ENCODE measurements at places on chromosomes 12 and 14. TPM values are rescaled to one million over a fixed set of nuclear protein-coding genes. Genes with fewer than 3 reads are reported as not detected.

DNA sequence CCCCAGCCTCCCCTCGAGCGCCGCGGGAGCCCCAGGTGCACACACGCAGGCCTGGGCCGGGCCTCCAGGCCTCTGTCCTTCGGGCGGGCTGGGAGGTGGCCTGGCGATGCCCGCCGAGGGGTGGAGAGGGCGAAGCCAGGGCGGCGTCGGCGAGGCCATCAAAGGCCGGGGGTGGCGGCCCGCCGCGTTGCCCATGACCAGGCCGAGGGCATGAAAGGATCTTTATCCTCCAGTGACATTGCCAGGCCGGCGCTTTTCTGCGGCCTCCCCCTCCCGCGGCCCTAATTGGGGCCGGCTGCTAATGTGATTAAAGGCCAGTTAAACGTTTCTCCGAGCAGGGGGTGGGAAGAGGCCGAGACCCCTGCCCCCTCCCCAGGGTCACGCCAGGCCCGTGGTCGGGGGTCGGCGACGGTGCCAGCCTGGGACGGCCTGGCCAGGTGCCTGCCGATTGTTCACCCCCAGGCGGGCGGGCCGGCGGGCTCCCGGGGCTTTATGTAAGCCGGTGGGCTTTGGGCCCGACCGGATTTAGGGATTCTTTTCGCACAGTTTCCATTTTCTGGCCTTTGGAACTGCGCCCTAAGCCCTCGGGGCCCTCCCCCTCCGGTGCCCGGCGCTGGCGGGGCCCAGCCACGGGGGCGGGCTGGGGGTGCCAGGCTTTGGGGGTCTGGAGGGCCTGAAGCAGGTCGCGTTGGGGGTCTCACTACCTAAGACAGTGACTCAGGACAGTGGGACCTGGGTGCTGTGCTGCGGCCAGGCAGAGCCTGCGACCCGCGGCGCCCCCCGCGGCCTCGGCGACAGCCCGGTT, 103.2 kb upstream of the DIO3 start:
- no peak for DNase-seq

DNA sequence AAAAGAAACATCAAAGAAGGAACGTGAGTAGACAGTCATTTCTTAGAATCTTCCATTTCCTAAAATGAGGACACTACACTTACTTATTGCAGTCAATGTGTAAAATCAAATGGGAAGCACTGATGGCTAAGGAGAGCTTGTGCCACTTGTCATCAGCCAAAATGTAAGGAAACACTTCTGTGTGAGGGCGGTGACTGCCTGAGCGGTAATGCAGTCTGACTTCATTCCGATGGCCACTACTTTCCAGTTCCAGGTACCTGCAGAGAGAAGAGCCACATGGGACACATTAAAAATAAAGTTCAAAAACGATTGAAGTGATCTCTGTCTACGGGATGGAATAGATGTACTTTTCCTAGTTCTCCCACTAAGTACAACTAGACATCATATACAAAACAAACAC, 96.3 kb downstream of the NELL2 start:
- DNase-seq: no peak

The EFCAB11 gene
- 13.1 TPM for total RNA-seq

The PGF gene
- total RNA-seq: 18.1 TPM

The GALNT9 gene
- 0.18 TPM for total RNA-seq

GRCh38 chr14:27371209-27371608, 773.4 kb upstream of the NOVA1 start:
- no peak for DNase-seq

GRCh38 chr14:101561897-101562490, 699 bp downstream of the DIO3 start:
- no peak for DNase-seq

GRCh38 chr14:71460091-71460490, 472.1 kb upstream of the RGS6 start:
- DNase-seq: no peak

- no peak for DNase-seq
Observed at GRCh38 chr12:29733060-29733459, 50.7 kb downstream of the TMTC1 start.

GRCh38 chr14:92760524-92760805, 12.0 kb upstream of the LGMN start:
- no peak for DNase-seq

DNA sequence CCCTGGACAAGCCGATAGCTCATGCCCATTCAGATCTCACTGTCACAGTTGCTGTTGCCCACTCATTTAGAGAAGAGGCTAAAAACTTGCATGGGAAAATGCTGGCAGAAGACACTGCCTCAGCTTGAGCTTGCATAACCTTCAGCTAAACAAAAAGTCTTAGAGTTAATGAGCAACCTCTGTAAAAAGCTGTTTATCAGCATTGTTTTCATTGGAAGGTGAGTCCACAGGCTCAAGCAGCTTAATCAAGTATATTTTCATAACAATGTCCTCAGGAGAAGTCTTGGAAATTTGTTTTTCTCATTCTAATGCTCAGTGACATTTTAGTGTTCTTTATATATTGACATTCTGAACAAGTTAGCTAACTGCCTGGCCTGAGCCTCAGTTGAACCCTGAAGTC, 872.9 kb downstream of the TMTC2 start:
- DNase-seq: no peak

GRCh38 chr12:93970900-93971688, 177.3 kb upstream of the PLXNC1 start:
- DNase-seq: no peak

- no peak for DNase-seq
Observed at GRCh38 chr14:29789475-29789874, 138.2 kb downstream of the PRKD1 start.

DNA sequence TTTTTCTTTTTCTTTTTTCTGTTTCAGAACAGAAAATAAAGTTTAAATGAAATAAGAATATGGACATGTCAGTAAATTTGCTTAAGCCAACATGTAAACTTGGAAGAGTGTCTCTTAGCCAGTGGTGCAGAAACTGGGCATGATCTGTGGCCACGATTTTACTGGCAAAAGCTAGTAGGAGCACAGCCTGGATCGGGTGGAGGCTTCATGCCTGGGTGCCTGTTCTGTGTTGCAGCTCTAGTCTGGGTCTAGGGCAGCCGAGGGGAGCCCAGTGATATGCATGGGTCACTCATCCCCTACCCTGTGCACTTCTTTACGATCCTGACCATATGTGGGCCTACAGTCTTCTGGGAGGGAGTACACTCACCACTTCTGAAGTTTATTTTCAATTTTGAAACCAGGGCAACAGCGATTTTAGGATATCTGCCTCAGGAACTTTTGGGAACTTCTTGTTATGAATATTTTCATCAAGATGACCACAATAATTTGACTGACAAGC, 45.6 kb upstream of the SMCO2 start:
- DNase-seq: no peak

DNA sequence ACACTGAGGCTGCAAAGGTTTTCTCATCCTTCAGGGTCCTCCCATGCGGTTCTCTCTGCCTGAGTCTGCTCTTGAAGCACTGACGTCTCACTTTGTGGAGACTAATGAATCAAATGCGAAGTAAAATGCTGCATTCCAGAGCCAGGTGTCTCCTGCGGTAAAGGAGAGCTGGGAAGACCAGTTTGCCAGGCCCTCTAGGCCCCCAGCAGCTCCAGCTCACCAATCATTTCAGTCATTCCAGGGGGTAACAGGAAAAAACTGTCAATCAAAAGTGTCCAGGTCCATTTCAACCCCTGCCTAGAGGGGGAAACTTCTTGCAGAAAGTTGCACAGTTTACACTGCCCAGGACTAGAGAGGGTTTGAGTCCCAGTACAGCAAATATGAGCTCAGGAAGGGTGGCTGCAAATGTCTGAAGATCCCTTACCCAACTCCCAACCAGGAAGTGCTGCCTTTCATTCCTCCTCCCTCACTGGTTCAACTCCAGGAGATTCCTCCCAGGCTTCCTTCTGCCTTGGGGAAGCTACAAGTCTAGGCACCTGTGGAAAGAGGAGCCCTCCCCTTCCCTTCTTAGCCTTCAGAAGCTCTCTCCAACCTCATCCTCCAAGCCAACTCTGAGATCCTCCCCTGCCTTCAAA, 2.7 kb upstream of the NXPH4 start:
- no peak for DNase-seq

DNA sequence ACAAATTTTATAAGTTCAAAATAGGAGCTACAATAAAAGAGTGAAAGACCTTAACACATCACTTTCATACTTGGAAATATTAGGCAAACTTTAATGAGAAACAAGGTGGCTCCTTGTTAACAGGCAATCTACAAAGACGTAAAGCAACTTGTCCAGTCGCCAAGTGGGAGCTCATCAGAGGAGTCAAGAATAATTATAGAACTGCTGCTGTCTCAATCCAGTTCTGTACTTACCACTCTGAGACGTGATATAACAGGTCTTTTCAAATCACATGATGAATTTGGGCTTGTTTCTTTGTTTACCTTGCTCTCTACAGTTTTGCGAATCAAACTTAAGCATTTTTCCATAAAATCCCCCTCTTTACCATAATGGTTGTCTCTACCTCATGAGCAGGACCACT, 3.6 kb downstream of the YBX3 start:
- no peak for DNase-seq

The FANCM gene
- 5.6 TPM for total RNA-seq

DNA sequence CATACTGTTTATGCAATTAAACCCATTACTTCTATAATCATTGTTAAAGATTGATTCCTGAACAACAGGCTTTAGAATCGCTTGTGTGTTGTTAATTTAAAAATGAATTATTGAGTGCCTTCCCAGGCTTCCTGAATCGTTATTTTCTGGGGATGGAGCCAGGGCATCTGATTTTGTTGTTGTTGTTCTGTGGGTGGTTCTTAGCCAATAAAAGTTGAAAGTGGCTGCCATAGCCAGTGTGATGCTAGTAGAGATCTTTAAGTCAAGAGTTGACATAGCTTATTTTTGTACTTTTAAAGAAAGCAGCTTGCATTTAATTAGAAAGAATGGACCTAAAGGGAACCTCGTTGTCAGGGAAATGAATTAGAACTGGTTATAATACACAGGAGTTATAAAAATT, 6.4 kb downstream of the GOLGA5 start:
- no peak for DNase-seq

GRCh38 chr12:26158078-26158764, 33.4 kb upstream of the BHLHE41 start:
- no peak for DNase-seq

DNA sequence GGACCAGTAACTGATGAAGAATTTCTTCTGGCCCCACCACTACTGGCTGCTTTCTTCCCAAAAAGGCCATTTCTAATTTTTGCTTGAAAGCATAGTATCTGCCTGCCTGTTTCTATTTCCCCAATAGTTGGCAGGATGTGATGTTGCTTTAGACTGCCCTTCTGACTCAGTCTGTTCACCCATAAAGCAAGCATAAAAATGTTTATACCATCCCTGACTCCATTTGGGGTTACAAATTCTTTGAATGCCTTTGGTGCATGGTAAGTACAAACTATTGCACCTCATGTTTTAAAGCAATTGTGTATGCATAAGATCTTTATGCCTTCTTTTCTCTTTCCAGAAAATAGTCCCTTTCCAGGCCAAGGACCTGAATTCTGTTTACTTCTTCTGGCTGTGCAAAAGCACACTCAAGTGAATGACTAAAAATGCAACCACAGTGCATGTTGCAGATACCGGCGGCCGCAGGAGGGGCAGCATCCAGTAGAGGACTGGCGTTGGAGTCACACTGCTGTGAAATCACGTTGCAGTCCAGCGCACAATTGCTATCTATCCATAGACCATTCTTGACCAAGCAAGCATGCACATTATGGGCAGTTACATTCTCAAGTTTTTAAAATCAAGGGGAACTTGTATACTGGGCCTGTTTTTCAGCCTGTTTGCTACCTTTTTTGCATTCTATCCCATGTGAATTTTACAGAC, 82.4 kb downstream of the SLC5A8 start:
- DNase-seq: peak; percentile 1

DNA sequence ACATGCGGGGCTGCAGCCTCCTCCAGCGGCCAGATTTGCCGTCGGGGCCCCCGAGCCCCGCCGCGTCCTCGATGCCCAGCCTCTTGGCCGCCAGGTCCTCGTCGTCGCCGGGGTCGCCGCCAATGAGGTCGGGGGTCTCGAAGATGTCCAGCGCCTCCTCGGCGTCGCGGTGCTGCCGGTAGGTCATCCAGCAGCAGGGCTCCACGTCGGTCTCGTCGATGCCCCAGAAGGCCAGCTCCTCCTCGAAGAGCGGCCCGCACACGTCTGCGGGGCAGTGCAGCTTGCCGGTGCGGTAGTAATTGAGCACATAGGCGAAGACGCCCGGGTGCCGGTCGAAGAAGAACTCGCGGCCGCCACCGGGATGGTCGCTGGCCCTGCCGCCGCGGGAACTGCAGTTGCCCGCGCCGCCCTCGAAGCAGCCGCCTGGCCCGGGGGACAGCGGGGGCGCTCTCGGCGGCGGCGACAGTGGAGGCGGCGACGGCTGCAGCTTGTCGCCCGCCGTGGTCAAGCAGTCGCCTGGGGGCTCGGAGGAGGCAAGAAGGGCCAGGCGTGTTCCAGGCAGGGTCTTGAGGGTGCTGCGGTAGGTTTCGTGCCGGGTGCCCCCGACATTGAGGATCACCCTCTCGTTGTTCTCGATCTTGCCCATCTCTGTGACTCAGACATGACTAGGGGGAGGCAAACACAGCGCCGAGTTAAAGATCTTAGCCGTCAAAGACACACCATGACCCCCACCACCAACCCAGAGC, 2.1 kb downstream of the KCNC2 start:
- no peak for DNase-seq

DNA sequence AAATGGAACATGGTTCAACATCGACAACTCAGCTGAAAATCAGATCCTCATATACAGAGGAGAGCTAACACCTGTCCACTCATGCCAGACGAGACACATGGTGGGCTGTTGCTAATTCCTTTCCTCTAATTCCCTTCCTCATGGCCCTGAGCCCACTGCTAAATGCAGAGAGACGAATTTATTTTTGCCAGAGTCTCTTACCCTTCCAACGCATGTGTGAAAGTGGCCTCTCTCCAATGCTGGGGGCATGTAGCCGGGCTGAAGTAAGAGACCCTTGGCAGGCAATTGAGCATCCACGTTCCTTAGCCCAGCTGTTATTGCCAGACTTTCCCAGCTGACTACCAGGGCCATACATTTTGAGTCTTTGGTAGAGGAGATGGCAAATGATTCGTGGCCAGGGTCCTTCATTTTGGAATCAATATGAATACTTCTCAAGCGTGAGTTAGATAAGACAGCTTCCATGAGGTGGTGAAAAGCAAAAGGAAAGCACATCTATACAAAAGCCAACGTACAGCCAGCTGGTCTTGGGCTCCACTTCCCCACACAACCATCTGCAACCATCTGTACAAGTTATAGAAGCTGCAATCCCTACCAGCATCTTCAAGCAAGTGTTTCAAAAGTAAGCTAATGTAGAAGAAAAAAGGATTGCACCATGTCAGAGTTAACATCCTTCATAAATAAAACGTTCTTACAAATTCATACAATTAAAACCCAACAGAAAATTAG, 28.6 kb downstream of the CORO1C start:
- no peak for DNase-seq

DNA sequence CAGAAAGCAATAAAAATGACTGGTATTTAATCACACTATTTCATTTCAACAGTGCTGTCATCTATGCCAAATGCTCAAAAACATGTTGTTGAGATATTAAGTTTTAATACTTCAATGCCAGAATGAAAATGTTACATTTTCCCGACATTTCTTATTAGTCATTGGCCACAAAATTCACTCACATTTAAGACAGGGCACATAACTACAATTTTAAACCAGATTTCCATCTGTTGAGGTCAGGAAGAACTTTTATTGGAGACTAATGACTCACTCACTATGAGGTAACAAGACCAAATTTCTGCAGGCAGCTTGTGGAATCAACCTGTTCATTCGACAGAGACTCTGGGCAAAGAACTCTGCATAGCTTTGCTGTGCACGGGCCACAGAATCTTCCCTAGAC, 36.8 kb downstream of the PPTC7 start:
- DNase-seq: peak; percentile 83

Data from cardiac muscle cell (in vitro differentiated cells and primary cell).